Stimulated activated CD8-positive, alpha-beta memory T cell treated with anti-CD3 and anti-CD28 coated beads, Interleukin-7, amount 100 ng/mL, for 1 hour (primary cell): ENCODE measurements at places on chromosomes 12 and 14.

- no peak for DNase-seq
These were observed 1.5 kb downstream of the DHRS7 start for GRCh38 chr14:60163693-60164092.

DNA sequence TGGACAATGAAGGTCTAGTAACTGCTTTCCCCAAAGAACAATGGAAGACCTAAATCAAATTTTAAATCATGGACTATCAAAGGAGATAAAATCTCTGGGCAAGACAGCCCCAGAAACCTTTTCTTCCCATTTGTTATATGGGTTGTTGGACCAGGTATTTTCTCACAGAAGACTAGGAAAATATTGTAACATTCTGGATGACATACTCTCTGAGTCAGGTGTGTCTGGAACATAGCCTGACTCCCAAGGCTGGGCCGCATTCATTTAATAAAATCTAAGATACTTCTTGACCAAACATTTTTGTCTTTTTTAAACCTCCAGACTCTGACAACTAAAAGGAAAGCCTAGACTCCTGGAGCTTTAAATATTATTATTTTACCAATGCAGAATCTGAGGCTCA lies 87.9 kb downstream of the ATP23 start:
- DNase-seq = no peak

DNA sequence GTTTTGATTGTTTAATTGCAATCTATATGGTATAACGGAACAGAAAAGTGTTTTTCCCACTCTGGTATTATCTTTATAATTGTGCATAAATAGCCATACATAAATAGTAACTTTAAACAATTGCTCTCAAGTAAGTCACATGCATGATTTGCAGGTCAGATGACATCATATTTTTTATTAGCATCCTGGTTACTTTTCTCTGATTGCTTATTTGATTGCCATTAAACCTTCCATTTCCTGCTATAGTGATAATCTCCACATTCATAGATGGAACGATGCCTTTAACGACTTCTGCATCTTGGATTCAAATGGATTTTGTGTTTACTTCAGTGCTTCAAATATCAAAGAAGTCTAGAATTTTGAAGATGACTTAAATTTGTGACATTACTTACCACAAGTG lies 3.5 kb upstream of the KLRK1 start:
- DNase-seq = no peak

- no peak for DNase-seq
These were observed 68.0 kb upstream of the MAX start for GRCh38 chr14:65170318-65170717.

- peak; percentile 15 for DNase-seq
These were observed 148.7 kb downstream of the SMOC1 start for GRCh38 chr14:70027785-70028428.

DNA sequence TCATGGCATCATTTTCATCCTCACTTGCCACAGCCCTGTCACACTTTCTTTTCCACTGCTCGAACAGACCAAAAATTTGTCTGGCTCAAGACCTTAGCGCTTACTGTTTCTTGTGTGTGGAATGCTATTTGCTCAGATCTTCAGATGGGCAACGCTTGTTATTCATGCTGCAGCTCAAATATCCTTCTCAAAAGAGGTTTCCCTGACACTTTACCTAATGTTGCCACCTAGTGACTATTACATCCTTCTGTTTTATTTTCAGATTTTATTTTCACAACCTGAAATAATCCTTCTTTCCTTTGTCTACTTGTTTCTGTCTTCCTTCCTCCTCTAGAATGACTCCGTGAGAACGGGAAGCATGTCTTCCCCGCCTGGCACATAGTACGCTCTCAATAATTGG lies 5.6 kb downstream of the FBXO33 start:
- DNase-seq = no peak

- no peak for DNase-seq
These were observed 9.3 kb upstream of the FUT8 start for GRCh38 chr14:65403231-65403630.

DNA sequence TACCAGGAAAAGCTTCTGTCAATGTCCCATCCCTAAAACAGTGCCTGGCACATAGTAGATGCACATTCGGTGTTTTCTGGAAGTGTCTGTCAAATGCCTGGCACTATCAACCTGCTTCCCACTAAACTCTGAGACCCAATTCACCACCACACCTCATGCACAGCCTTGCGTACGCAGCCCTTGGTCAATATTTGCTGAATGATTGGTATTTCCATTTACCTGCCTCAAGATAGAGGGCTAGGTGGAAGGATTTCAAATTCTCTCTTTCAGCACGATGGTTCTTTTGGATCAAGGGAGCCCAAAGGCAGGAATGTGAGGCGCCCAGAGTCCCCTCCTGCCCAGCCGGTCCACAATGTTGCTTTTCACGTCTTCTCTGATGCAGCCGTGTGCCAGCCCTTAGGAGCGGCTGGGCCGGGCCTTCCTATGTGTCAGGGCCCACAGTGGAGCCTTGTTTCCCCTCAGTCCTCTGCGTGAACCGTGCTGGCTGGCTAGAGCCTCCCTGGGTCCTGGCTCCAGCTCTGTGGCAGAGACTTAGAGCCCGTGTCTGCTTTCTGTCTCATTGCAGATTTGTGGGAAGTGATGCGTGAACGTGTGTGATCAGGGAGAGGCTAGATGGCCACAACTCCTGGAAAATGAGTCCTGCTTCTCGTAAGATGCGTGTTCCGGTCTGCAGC lies 99.9 kb upstream of the RFLNA start:
- no peak for DNase-seq

- DNase-seq = no peak
These were observed 325.0 kb downstream of the CCER1 start for GRCh38 chr12:90630006-90630405.

GRCh38 chr14:58972233-58973017 lies 216.0 kb upstream of the DAAM1 start:
- no peak for DNase-seq

- peak; percentile 30 for DNase-seq
These were observed 43.4 kb upstream of the CFAP54 start for GRCh38 chr12:96445691-96446583.

- DNase-seq = no peak
These were observed 4.7 kb downstream of the MGP start for GRCh38 chr12:14880890-14881453.

DNA sequence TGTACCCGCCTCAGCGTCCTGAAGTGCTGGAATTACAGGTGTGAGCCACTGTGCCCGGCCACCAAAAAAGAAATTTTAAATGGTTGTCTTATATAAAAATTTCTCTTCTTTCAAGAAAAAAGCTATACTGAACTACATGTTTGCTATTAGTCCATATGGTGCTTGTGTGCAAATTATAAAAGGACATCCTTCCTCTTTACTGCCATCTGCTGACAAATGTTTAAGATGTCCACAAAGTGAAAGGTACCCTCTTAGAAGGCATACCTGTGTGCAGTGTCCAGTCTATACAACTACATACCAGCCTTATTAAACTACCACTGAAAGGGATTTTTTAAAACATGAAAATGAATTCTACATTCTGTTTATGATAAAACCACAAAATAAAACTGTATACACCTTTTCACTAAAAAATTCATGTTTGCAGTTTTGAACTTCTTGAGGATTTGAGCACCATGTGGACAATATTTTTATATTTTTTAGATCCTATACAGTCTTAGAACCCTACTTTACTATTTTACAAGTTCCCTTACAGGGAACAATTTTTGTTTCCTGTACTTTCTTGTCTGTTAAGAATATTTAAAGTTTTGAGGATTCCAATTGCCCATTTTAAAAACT lies 32.8 kb upstream of the TOMM20L start:
- no peak for DNase-seq

GRCh38 chr12:90858252-90858651 lies 96.7 kb downstream of the CCER1 start:
- no peak for DNase-seq

- DNase-seq = no peak
These were observed 517.8 kb downstream of the C12orf50 start for GRCh38 chr12:87511371-87511770.

DNA sequence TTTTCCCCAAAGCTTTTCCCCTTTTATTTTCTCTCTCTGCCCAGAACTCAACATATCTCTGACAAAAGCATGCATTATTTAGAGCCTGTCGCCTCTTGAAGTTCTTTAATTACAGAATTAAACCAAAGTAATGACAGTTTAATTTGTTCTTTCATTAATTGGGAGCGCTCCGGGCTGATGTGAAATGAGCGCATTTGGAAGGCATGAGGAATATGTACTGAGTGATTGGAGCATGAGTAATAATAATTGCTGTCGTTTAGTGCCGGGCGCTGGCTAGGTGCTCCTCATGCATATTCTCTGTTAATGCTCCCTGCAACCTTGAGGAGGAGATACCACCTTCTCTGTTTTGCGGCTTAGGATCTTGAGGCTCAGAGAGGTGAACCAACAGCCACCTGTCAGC lies 120.5 kb downstream of the SLC25A47 start:
- no peak for DNase-seq

DNA sequence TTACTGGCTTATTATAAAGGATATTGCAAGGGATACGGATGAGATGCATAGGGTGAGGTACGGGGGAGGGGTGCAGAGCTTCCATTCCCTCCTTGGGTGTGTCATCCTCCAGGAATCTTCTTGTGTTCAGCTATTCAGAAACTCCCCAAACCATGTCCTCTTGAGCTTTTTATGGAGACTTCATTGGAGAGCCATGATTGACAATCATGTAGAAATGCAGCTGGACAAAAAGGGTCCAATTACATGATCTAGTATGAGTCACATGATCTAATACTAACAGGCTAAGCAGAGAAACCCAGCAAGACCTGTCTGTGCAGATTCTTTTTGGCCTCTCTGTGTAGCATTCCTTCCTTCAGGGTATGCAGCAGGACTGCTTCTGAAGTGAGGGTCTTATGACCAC lies 23.9 kb upstream of the FLVCR2 start:
- DNase-seq = no peak

DNA sequence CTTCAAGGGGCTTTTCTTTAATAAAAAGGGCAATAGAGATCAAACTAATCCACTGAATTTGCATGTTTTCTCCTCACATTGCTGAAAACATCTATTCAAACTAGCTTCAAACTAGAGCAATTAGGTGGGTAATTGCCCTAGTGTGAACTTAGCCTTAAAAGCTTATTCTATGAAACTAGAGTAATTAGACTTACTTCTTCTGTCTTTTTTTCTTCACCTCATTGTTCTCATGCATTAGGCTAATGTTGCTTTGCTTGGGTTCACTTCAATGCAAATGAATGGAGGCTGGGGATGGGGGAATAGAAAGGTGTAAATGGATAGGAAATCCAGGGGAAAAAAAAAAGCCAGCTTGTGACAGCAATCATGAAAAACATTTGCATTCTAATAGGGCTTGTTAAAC lies 414.8 kb upstream of the LMO3 start:
- no peak for DNase-seq

DNA sequence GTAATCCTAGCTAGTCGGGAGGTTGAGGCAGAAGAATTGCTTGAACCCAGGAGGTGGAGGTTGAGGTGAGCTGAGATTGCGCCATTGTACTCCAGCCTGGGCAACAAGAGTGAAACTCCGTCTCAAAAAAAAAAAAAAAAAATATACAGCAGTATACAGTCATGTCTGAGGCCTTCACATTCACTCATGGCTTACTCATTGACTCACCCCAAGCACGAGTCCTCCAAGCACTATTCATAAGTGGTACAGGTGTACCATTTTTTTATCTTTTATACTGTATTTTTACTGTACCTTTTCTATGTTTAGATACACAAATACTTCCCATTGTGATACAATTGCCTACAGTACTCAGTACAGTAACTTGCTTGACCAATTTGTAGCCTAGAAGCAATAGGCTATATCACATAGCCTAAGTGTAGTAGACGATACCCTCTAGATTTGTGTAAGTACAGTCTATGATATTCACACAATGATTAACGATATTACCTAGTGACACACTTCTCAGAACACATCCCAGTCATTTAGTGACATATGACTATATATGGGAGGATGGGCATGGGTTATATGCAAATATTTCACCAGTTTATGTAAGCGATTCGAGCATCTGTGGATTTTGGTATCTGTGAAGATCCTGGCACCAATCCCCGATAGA lies 12.2 kb downstream of the LLPH start:
- no peak for DNase-seq

GRCh38 chr14:69819607-69820006 lies 22.6 kb upstream of the SLC10A1 start:
- no peak for DNase-seq

DNA sequence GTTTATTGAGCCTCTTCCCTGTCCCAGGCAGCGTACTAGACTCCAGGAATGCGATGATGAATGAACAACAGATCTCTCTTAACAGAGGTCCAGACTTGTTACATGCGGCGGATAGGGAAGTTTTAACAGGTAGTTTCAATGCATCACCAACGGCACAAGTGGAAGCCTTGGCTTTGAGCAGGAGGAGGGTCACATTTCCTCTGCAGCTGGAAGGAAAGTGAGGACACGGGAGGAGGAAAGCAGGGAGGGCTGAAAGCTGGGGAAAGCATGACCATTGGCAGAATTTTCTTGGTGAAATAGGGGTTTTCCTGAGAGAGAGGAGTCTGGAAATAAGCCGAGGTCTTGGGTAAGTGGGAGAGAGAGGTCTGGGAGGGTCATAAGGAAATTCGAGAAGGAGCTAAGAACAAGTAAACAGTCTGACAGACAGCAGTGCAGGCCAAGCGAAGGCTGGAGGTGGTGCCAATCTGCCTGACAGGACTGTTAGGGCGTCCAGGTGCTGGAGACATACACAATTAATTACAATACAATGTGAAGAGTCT lies 15.4 kb downstream of the BHLHE41 start:
- no peak for DNase-seq

GRCh38 chr14:74213907-74214803 lies 25.1 kb upstream of the VSX2 start:
- DNase-seq = no peak

GRCh38 chr12:9327320-9327719 lies 119.1 kb upstream of the PZP start:
- no peak for DNase-seq

DNA sequence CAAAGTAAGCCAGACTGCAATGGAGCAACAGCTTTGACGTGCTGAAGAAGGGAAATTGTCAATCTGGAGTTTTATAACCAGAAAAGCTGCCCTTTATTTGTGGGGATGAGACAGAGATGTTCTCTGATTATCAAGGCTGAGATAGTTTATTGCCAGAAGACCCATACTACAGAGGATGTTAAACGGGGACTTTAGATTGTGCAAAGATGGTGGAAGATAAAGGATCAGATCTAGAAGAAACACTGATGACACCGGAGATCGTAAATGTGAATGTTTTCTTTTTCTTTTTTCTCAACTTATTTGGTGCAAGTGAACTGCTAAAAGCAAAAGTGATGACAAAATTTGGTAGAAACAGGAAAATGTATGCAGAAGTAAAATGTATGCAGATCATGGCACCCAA lies 178.3 kb upstream of the PLEKHG7 start:
- DNase-seq = no peak

DNA sequence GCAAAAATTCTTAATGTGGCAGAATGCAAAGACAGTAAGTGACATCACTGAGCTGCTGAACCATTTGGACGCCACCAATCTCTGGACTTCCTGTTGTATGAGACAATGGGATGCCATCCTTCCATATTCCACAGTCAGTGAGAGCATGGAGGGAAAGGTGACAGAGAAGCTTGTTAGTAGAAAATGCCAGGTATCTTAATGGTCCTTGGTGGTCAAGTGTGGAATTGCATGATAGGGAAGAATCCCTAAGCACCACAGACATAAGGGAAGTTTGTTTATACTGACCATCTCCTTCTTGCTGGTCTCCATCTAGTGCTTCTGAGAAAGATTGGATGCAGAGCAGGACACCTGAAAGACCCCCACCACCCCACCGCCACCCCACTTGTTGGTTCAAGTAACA lies 1410.0 kb upstream of the TMEM132C start:
- no peak for DNase-seq

- no peak for DNase-seq
These were observed 22.0 kb upstream of the HIF1A start for GRCh38 chr14:61673305-61673704.

- DNase-seq = no peak
These were observed 43.8 kb upstream of the CLMN start for GRCh38 chr14:95363468-95363954.
